ENCODE measurements at places on chromosomes 3 and 15.

DNA sequence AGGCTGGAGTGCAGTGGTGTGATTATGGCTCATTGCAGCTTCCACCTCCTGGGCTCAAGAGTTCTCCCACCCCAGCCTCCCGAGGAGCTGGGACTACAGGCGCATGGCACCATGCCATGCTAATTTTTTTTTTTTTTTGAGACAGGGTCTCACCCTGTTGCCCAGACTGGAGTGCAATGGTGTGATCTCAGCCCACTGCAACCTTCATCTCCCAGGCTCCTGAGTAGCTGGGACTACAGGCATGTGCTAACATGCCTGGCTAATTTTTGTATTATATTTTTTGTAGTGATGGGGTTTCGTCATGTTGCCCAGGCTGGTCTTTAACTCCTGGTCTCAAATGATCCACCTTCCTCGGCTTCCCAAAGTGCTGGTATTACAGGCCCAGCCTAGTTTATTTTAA is 4.0 kb downstream of the TEX9 start:
- no peak for DNase-seq

DNA sequence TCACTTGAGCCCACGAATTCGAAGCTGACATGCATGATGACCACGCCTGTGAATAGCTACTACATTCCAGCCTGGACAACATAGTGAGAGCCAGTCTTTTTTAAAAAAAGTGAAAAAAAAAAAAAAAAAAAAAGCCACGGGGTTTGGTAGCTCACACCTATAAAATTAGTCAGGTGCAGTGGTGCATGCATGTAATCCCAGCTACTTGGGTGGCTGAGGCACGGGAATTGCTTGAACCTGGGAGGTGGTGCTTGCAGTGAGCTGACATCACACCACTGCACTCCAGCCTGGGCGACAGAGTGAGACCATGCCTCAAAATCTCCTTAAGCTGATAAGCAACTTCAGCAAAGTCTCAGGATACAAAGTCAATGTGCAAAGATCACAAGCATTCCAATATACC is 44.4 kb downstream of the CSNK1G1 start:
- no peak for DNase-seq

- DNase-seq, result no peak
These were observed 54.4 kb upstream of the PPP2R3A start for GRCh38 chr3:135911110-135911509.

- peak; percentile 44 for DNase-seq
These were observed 434.0 kb downstream of the EPHB1 start for GRCh38 chr3:135229018-135229495.

GRCh38 chr15:57609805-57610529 is 18.3 kb downstream of the MYZAP start:
- peak; percentile 58 for DNase-seq

GRCh38 chr3:10763248-10763620 is 52.8 kb upstream of the SLC6A11 start:
- DNase-seq, result no peak

DNA sequence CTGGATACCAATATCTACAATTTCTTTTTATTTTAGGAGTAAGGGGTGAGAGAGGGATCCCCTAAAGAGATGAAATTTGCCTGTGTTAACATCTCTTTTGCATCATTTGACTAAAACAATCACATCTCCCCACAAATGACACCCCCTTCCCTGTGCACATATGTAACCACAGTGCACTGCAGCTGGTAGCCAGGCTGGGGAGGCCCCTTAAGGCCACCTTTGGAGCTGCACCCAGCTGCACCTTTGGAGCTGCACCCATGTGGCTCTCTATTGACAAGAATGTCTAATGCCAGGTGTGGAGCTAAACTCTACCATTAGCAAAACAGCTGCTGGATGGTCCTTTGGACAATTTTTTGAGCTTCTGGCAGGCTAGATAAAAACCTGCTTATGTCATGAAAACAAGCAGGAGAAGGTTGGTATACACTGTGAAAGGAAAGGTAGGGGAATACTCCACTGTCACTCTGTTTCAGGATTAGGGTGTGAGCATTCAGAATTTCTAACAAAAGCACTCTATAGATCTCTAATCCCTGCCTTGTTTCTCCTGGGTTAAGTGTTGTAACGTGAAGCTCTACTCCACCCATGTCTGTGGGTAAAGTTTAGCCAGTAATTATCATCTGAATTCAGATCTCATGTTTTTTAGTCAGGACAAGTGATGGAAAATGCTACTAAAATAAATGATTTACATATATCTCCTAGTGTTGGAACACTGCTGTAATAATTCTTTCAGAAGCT is 52.1 kb downstream of the TFG start:
- no peak for DNase-seq

DNA sequence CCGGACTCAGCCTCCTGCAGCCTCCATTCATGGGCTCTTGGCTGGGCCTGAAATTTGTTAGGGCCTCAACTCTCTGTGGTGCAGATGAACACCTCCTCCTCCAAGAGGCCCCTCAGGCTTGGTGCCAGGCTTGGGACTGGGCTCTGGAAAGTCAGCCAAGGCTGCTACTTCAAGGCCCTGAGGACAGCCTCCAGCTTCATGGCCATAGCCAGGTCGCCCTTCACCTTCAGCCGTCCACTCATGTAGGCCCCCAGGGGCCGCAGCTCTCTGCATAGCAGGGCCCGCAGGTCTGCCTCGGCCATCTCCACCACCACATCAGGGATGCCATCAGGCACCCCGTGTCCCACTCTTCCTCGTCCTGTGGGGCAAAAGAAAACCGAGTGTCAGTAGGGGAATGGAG is 8.3 kb downstream of the STOML1 start:
- no peak for DNase-seq

GRCh38 chr3:55541016-55541415 is 53.9 kb upstream of the WNT5A start:
- DNase-seq, result no peak

GRCh38 chr3:37053337-37053736 is 60.0 kb downstream of the MLH1 start:
- no peak for DNase-seq

GRCh38 chr15:46496491-46497115 is 861.8 kb downstream of the SQOR start:
- DNase-seq, result no peak

GRCh38 chr3:184474897-184475296 is 86.7 kb upstream of the EPHB3 start:
- peak; percentile 76 for DNase-seq

DNA sequence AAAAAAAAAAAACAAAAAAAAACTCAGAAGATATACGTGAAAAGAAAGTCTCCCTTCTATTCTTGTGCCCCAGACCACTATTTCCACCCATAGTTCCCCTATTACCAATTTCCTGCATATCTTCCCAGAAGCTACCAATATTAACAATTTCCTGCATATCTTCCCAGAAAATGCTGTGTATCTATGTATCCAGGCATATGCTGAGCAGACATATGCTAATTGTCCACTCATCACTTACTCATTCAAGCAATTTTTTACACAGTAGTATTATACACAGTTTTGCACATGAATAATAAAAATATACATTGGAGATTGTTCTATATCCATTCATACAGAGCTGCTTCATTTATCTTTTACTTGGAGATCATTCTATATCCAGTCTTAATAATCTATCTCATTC is 12.6 kb upstream of the SLMAP start:
- no peak for DNase-seq

- DNase-seq, result no peak
These were observed 135.4 kb upstream of the MB21D2 start for GRCh38 chr3:193053046-193053435.

DNA sequence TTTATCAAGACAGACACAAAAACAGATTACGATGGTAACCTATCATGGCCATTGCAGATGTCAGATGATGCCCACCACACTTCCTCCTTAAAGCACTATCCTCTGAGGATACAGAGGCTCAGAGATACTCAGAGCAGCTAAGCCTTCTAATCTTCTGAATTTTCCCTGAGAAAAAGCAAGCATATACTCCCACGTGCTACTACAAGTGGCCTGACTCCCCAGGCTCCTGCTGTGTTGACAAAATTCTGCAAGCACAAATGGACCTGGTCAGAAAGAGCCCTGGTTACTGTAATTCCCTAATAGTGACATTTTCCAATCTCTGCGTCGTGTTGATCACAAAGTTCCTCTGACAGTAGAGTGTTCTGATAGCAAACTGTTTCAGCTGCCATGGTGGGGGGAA is 207.1 kb downstream of the KCNMB2 start:
- no peak for DNase-seq

GRCh38 chr3:69126999-69127398 is 4.6 kb upstream of the LMOD3 start:
- no peak for DNase-seq

DNA sequence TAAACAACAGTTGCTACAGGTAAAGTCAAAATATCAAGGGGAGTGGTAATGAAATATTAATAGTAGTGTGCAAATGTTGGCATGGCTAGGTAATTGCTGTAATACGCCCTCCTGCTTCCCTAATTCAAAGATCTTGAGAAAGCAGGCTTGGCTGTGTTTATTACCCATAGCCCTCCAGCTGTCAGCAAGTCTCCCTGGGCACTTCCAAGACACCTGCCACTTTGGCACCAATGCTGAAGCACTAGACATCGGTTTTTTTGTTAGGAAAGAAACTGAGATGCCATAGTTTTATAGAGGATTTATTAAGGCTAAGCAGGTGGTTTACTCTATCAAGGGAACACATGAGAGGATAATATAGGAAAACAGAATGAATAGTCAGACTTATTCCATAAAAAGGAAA is 64.4 kb downstream of the P2RY1 start:
- DNase-seq, result no peak

DNA sequence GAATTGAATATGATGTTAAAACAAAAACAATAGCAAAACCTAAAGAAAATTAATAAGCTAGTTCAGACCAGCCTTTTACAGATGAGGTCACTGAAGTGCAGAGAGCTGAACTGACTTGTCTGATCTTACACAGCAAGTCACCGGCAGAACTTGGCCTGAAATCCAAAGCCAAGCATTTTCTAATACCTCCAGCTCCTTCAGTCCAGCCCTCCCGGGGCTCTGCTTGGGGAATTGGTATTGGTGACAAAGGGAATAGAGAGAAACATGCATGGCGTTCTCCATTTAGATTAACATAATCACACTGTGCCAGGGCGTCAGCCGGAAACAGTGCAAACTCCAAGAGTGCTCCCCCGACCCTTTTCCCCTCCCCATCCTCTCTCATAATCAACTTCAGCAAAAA is 14.1 kb upstream of the ZSCAN2 start:
- DNase-seq, result no peak

- no peak for DNase-seq
These were observed 174.5 kb downstream of the GOLGA6L6 start for GRCh38 chr15:20367093-20367492.

GRCh38 chr3:179321668-179322285 is 1.1 kb upstream of the ZNF639 start:
- peak; percentile 33 for DNase-seq

DNA sequence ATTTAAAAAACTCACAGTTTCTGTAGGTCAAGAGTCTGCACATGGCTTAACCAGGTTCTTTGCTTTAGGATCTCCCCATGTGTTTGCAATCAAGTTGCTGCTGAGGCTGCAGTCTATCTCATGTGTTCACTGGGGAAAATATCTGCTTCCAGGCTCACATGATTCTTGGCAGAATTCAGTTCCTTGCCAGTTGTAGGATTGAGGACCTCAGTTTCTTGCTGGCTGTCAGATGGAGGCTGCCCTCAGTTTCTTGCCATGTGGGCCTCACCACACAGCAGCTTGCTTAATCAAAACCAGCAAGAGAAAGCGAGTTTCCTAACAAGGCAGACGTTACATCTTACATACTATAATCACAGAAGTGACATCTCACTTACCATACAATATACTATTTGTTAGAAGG is 10.0 kb upstream of the TBC1D5 start:
- peak; percentile 34 for DNase-seq

DNA sequence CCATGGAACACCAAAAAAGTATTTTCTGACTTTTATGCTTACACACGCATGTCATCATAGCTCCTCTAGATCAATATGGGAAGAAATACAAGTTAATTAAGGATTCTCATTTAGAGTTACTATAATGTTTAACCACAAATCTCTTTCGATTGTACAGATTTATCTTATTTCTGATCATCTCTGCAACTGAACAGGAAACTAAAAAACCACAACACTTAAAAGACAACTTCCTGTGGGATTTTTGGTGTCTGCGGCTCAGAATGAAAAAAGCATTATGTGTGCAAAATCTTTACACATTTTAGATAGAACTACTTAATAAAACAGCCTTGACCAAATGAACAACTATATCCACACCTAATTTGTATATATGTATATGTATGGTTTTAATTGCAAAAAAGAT is 3.0 kb upstream of the TJP1 start:
- DNase-seq, result no peak

DNA sequence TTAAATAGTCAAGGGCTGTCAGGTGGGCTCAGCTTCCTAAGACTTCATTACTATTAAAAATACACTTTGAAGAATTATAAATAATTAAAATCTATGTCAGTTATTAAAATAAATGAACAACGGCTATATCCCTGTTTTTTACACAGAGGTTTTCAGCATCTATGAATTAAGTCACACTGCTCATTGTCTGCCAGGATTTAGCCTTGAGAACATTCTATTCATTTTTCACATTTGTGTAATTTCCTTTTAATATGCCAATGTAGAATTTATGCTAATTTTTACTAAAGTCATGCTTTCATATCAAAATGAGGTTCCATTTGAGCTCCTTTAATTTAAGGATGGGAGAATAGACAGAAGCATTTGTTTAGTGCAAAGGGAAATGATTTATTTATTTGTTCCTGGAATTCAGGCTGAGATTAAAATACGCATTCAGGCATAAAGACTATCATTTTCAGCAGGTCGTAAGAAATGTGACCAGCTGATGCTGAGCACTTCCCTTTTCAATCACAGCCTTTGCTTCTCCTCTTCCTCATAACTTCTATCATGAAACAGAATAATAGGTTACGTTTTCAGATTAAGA is 345.1 kb downstream of the MFSD1 start:
- no peak for DNase-seq

DNA sequence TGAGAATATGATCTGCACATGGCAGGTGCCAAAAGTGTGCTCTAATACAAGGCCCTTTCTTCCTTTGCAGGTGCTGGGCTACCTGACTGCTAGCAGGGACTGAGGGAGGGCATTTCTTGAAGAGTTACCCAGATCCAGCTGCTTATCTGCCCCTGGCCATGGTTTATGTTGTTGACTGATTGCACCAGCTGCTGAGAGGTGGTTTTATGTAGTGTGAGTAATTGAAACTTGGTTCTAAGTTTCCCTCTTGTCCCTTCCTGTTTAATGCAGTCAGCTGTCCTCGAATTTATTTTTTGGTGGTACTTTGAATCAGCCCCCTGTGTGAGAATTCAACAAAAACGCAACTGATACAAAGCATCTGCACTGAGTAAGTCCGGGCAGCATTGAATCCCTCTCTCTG is 288.3 kb upstream of the C2CD4B start:
- no peak for DNase-seq
